Activated naive CD8-positive, alpha-beta T cell treated with anti-CD3 and anti-CD28 coated beads, Interleukin-2, amount 50 U/mL, for 16 hours (primary cell): ENCODE measurements at places on chromosomes 5 and 9.

DNA sequence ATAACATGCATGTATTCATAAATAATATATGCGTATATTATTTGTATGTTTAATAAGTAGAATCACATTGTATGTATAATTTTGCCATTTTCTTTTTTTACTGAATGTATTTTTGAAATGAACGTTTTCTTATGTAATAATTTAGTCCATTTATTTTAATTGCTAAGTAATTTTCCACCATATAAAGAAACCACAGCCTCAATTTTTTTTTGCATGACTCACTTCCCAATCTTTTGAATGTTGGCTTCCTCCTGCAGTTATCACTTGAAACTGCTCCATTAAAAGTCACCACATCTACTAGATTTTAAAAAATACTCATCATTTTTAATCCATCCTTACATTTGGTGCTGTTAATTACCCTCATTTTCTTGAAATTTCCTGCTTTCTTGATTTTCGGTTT is 363.3 kb upstream of the MEF2C start:
- DNase-seq: no peak

DNA sequence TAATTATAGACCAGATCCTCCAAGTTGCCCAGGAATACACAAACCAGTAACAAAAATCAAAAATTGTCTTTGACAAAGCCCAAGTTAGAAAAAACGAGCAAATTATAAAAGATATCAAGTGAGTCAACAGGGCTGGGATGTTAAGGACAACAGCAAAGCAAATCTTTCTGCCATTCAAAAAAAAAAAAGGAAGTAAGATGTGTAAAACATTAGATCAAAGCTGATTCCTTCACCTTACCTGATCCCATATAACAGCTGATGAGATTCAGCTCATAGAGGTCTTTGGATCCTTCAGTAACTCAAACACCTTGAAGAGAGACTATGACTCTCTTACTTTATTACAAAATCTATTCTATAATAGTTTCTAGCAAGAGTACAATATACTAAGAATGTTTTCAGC is 100.9 kb downstream of the STRBP start:
- DNase-seq: no peak

DNA sequence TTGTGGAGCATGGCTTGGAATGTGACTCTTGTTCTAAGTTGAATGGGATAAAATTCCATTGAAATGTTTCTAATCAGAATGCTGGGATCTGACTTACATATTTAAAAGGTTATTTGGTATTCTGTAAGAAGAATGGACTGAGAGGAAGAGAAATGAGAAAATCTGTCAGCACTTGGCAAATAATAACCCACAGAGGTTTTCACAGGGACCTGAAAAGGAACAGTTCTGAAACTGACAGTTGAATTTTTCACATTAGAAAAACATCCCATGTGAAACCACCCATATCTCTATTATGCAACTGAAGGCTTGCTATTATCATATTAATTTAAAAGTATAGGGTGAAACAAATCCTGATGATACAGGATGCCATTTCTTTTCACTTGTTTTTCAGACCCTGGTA is 302.7 kb downstream of the EPB41L4A start:
- DNase-seq: no peak

GRCh38 chr5:122367456-122367855 is 55.4 kb downstream of the SNCAIP start:
- no peak for DNase-seq

- no peak for DNase-seq
These were observed 199.6 kb upstream of the GAS1 start for GRCh38 chr9:87146933-87147332.

DNA sequence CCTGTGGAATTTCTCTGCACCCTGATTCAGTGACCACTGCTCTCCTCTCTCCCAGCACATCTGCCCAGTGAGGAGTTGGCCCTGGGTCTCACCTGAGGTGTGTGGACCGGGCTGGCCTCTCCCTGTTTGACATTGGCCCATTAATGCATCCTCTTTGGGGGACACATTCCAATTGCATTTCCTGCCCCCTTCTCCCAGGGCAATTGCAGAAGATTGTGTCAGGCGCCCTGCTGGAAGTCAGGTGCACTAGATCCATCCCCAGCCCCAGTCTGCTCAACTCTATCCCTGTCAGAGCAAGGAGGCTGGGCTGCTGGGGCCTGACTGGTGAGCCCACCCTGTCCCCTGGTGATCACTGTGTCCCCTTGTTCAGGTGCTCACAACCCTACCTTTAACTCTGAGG is 84.5 kb downstream of the LMX1B start:
- DNase-seq: no peak

- DNase-seq: no peak
These were observed 159.8 kb upstream of the LHFPL2 start for GRCh38 chr5:78808380-78808779.

- no peak for DNase-seq
These were observed 92.0 kb downstream of the KCNT1 start for GRCh38 chr9:135794057-135794335.

- no peak for DNase-seq
These were observed 21.9 kb downstream of the DEPDC1B start for GRCh38 chr5:60677850-60678664.

DNA sequence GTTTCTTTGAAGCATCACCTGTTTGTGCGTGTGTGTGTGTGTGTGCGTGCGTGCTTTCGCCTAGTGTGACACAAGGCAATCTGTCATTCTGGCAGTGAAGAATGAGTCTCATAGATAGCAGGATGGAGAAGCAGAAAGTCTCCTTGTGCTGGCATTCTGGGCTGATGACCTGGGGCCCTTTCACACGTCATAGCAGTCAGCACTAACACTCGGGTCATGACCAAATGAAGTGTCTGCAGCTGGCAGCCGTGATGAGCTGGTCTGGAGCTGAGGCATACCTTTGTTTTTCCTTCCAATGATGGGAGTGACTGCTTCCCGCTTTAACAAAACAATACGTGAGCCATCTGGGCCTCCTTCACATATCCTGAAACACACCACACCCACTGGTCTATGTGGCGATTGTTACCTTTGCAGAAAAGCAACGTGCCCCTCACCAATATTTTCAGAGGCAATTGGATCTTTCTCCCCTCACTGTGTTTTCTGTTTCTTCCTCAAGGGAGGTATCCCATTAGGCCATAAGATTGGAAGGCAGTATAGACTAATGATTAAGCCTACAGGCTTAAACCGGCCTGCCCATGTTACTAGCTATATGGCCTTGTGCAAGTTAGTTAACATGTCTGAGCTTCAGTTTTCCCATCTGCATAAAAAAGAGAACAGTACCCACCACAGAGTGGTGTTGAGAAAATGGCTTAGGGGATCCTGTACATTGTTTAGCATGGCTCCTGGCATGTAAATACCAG is 88.8 kb downstream of the SREK1 start:
- no peak for DNase-seq

- no peak for DNase-seq
These were observed 12.0 kb downstream of the UIMC1 start for GRCh38 chr5:176994460-176995121.

DNA sequence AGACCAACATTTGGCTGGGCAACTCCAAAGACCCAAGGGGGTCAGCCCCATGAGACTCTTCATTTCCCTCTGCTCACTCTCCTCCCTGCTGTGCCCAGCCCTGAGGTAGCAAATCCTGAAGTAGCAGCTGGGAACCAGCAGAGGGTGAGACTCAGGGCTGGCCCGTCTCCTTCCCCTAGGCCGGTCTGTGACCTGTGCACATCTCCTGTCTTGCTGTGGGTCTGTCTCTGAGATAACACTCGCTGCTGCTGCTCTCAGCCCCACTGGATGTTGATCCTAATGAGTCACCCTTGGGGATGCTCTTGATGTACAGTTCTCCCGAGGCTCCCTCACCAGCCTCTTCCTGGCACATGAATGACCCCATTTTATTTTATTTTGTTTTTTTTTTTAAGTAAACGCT is 7.3 kb upstream of the OR2V1 start:
- DNase-seq: no peak

DNA sequence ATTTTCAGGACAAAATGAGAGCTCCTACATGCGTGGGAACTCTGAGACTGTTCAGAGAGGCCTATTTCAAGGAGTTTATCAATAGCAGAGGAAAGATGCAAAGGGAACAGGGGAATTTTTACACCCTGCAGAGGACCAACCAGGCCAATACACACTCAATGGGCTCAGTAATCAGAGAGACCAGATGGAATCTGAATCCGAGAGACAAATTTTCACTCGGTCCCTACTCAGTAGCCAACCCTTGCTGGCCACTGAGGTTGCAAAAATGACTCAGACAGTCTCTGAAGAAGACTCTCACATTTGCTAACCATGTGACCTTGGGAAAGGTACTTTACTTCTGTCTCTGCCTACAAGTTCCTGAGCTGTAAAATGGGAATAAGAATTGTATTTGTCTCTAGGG is 479.4 kb downstream of the CDK5RAP2 start:
- DNase-seq: no peak

DNA sequence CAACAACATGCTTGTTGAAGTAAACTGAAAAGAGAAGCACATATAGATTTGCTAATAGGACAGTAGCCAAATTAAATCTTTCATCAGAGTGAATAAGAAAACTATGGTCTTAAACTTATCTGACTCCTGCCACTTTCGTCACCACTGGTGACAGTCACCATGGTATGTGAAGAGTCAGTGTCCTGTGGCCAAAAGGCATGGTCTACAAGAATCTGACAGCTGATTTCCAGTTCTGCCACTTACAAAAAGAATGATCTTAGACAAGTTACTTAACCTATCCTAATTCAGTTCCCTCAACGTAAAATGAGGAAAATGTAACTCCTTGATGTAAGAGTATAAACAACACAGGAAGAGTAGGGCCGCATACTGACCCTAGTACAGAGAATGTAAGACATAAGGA is 102.0 kb downstream of the LPAR1 start:
- DNase-seq: no peak

- DNase-seq: no peak
These were observed 401.1 kb upstream of the TRPC7 start for GRCh38 chr5:136766456-136766855.

DNA sequence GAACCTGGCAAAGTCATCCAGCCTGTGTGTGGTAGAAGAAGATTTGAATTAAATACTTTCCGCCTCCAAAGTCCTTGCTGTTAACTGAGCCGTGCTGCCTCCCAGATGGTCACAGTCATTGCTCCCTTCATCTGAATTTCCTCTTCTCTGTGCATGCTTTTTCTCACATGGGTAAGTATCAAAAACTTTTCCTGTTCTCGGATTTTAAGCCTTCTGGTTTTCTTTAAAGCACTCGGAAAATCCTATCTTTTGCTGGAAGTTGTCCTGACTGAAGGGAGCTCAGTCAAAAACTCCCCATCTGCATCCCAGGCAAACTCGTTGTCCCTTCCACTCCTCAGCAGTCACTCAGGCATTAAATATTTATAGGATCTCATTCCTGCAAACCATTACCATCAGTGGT is 290.0 kb upstream of the PIK3R1 start:
- no peak for DNase-seq

- DNase-seq: no peak
These were observed 263.5 kb downstream of the TAF11L14 start for GRCh38 chr5:17897776-17898175.

- DNase-seq: no peak
These were observed 133.2 kb upstream of the ZNF618 start for GRCh38 chr9:113742878-113743277.

DNA sequence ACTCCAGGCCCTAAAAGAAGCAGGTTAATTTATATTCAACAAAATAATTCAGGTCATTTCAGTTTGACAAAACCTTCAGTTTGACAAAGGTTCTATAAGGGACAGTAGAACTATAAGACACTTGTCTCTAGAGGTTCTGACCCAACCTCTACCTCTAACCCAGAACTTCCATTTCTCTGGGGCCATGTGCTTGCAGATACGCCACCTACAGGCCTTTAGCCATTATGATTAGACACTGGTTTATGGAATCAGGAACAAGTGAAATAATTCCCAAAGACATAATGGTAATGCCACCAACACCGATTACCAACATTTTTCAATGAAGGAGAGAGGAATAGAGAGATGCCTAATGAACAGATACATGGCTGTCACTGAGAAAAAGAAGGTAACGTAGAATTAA is 733.9 kb downstream of the PRELID2 start:
- DNase-seq: no peak

DNA sequence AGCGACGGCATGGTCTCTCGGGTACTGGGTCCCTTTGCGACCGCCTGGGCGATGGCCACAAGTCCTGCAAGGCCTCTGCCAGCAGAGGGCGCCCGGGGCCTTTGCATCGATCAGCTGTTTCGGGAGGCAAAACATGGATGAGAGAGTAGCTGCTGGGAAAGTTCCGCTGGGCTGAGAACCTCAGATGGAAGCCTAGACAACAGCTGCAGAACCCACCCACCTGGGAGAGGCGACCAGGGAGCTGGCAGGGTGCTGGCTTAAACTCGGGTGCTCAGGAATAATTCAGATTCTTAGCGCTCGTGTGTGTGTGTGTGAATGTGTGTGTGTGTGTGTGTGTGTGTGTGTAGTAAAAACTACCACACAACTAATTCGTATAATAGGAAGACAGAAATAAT is 50.0 kb downstream of the TRIM32 start:
- no peak for DNase-seq

DNA sequence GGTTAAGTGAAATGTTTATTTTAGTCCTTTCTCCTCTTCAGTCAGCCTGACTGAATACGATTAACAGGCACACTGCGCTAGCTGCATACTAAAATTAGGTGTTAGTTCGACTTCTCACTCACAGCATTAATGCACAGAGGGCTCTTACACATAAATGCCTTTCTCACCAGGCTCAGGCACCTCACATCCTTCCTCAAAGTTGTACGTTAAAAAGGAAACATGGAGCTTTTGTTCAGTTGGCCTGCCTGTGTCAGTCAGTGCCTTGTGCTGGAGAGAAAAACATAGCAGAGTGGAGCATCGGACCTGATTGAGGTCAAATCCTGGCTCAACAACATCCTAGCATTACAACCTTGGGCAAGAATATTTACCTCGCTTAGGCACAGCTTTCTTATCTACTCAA is 236.0 kb upstream of the ZNF462 start:
- DNase-seq: no peak

GRCh38 chr5:132662004-132662401 is 4.0 kb downstream of the IL13 start:
- DNase-seq: no peak

DNA sequence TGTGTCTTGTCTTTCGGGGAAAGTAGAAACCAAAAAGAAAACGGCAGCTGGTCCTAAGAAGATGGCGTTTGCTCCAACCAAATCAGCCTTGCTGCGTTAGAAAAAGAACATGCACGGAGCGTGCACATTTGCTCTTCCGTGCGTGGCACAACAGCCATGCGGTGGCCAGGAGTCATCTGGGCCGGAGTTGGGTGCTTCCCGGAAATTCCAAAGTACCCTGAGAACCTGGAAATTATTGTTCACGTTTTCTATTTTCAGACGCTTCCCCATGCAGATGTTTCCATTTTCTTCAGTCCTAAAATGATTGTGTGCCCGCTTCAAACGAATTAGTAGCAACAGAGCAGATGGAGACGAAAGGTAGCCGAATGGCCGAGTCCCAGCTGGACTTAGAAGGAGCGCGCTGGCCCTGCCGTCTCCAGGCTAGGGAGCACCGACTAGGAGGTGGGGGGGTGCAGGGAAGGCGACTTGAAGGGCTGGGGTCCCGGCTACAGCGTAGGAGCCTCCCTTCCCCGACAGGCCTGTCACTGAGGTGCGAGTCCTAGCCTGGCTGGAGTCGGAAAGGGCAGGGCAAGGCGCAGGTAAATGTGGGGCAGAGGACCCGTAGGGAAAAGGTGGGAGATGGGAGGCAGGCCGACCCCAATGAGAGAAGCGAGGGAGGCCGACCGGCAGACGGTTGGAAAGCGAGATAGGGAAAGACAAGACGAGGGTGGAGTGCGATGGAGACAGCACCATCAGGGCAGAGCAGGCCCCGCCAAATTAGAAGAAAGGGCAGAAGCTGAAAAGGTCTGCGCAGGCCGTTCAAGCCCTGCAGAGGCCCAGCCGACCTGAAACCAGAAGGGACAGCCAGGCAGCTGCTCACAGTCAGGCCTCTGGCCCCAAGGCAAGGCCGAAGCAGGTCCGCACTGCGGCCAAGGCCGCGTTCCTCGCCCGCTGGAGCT is 1.4 kb downstream of the BARX1 start:
- DNase-seq: no peak
